ENCODE measurements at places on chromosomes 4 and X.
A peak's percentile ranks its signal among the peaks of the same experiment; 100 is the strongest.

GRCh38 chr4:43607827-43608461, 715.4 kb downstream of the GRXCR1 start:
- no peaks in the 10 kb centered on the region for H3K36me3 ChIP-seq
- no peak overlapping the region for H3K27ac ChIP-seq
- H3K27me3 ChIP-seq: no peaks in the 10 kb centered on the region
- no peaks in the 10 kb centered on the region for H3K4me1 ChIP-seq

GRCh38 chrX:8783097-8783713, 18.0 kb downstream of the FAM9A start:
- H3K4me1 ChIP-seq: no peaks in the 10 kb centered on the region
- no peak overlapping the region for H3K4me3 ChIP-seq
- no peak overlapping the region for H3K27ac ChIP-seq
- DNase-seq: peak; percentile 72
- no peaks in the 10 kb centered on the region for H3K27me3 ChIP-seq

DNA sequence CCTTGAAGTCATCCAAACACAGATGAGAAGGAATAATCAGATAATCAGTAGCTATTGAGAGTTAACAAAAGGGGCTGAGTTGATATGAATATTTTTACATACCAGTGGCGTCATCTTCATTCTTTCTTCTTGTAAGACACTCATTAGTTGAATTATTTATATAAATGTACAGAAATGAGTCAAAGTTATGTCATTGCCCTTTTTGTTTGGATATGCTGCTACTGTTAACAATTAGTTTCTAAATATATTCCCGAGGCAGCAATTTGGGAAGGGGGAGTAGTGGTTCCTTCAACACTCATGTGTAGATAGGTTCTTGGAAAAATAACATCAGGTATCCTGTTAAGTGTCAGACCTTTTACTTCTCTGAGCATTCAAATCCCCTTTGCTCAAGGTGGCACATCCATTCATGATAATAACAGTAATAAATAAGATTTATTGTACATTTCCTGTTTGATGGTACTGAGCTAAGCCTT, 436.6 kb downstream of the SPRY1 start:
- no peak for DNase-seq
- H3K36me3 ChIP-seq: 0 out of 2 replicates have a peak, but pooled peaks cover 5% of the 10 kb centered on the region
- no peaks in the 10 kb centered on the region for H3K4me1 ChIP-seq
- H3K27ac ChIP-seq: no peak overlapping the region

DNA sequence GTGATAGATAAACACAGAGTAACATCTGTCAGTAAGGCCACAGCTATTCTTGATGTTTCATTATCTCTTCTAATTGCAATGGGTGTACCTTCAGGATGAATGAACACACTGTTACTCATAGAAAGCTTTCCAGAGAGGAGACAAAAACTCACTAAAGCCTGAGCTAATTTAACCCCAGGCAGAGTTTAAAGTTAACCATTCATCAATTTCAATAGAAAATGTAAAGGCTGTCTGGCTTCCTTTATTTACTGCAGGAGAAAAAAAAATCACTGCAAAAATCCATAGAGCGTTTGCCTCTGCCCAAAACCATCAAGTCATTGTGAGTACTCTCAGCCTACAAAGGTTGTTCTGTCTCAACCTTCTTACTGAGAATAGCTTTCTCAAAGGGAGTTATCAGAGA, 376.9 kb downstream of the PPP4R3C start:
- H3K4me1 ChIP-seq: no peaks in the 10 kb centered on the region
- no peaks in the 10 kb centered on the region for H3K36me3 ChIP-seq
- no peaks in the 10 kb centered on the region for H3K27me3 ChIP-seq
- no peak for DNase-seq

GRCh38 chr4:143183513-143184216, 1.1 kb upstream of the USP38 start:
- H3K27ac ChIP-seq: no peak overlapping the region
- H3K4me3 ChIP-seq: peak overlapping the region; percentile 98
- DNase-seq: no peak
- no peaks in the 10 kb centered on the region for H3K27me3 ChIP-seq
- H3K4me1 ChIP-seq: no peaks in the 10 kb centered on the region
- H3K36me3 ChIP-seq: peaks cover 22% of the 10 kb centered on the region

DNA sequence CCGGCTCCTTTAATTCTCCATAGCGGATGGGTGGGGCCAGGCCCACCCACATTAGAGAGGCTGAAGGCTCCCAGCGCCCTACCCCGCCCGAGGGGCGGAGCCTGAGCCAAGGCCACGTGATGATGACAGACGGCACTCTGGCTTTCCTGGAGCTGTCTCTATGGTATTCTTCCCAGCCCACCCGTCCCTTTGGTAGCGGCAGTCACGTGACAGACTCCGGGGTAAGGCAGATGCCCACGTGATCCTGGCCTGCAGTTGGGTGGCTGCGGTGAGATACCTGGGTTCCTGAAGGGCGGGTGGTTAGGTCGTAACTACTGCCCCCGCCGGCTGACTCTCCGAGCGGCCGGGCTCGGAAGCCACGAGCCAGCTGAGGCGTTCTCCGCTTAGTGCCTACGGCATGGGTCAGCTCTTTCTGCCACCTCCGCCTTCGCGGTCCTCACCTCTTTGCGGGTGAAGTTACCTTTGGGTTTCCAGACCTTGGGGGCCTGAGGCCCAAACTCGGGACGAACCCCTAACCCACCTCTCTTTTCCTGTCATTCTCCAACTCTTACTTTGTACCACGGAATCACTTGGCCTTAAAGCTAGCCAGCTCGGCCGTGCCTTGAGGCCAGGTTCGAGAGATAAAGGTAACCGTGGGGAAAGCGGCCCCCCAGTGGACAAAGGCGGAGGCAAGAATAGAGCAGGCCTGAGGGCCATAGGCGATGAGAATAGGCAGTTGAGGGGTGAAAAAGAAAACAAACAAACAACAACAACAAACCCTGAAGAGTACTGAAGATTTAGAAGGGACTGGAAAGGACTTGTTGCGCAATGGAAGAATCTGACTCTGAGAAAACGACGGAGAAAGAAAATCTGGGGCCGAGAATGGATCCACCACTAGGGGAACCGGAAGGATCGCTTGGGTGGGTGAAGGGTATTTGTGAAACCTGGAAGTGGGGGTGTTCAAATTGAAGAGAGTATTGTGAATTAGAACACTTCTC, at the start of gene RRAGB:
Gene RRAGB (plus strand): TSS at position 229 of the 977 bp plus-strand sequence. CDS start 579 bp downstream, at position 808.
- peaks cover 31% of the 10 kb centered on the region for H3K36me3 ChIP-seq
- H3K27me3 ChIP-seq: no peaks in the 10 kb centered on the region
- H3K4me1 ChIP-seq: no peaks in the 10 kb centered on the region
- peak within 1 kb of the TSS; percentile 84 for H3K4me3 ChIP-seq
- peak; percentile 95 for DNase-seq
- no peak within 1 kb of the TSS for H3K27ac ChIP-seq

DNA sequence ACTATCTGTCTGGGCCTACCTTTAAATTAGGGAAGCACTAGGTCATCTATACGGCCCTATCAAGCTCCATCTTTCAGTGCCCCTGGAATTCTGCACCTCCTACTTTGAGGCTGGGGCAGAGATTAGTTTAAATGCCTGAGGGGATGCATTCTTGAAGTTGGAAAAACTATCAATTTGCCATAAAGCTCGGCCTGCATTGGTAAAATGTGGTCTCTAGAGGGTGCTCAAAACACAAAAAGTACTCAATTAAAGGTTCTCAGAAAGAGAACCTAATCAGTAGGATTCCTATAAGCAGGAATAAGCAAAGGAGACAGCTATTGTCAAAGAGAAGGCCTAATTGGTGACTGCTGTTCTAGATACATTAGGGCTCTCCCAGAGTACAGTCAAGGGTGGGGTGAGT, 111.7 kb downstream of the AMER1 start:
- H3K36me3 ChIP-seq: peaks cover 17% of the 10 kb centered on the region
- H3K4me3 ChIP-seq: no peak overlapping the region
- no peaks in the 10 kb centered on the region for H3K4me1 ChIP-seq

GRCh38 chr4:146282657-146283056, 68.3 kb downstream of the REELD1 start:
- no peak overlapping the region for H3K4me3 ChIP-seq
- no peak for DNase-seq
- H3K27ac ChIP-seq: no peak overlapping the region
- H3K36me3 ChIP-seq: no peaks in the 10 kb centered on the region
- no peaks in the 10 kb centered on the region for H3K4me1 ChIP-seq
- H3K27me3 ChIP-seq: no peaks in the 10 kb centered on the region

- no peak for DNase-seq
- H3K27me3 ChIP-seq: no peaks in the 10 kb centered on the region
- peaks cover 7% of the 10 kb centered on the region for H3K36me3 ChIP-seq
- H3K4me1 ChIP-seq: no peaks in the 10 kb centered on the region
Measured at GRCh38 chrX:31200430-31200829, 128.6 kb upstream of the FTHL17 start.

GRCh38 chr4:186932631-186933187, 209.1 kb upstream of the FAT1 start:
- no peak overlapping the region for H3K4me3 ChIP-seq
- peaks cover 6% of the 10 kb centered on the region for H3K36me3 ChIP-seq
- no peak overlapping the region for H3K27ac ChIP-seq
- DNase-seq: no peak
- H3K27me3 ChIP-seq: no peaks in the 10 kb centered on the region

Data from H9 (cell line).